ENCODE measurements at places on chromosomes 5 and 9.

DNA sequence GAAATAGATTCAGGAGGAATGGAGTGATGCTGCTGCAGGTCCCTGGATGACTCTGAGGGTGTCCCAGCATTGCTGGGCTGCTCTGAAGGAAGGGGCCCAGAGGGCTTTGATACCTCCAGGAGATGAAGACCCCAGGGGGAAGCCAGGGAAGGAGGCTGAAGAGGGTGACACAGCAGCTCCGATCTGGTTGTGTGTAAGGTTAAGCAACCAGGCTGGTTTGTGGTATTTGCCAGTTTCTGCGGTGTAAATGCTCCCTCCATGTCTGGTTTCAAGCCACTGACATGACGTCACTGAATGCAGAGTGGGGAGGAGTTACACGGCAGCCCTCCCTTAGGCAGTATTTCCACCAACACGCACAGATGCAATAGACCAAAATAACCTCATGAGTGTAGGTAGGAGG is 40.0 kb upstream of the ORM1 start:
- no peak for DNase-seq

- peak; percentile 17 for DNase-seq
Observed at GRCh38 chr9:1460143-1460769, 410.1 kb downstream of the DMRT2 start.

GRCh38 chr5:91438871-91439270 is 55.8 kb upstream of the ARRDC3 start:
- no peak for DNase-seq

DNA sequence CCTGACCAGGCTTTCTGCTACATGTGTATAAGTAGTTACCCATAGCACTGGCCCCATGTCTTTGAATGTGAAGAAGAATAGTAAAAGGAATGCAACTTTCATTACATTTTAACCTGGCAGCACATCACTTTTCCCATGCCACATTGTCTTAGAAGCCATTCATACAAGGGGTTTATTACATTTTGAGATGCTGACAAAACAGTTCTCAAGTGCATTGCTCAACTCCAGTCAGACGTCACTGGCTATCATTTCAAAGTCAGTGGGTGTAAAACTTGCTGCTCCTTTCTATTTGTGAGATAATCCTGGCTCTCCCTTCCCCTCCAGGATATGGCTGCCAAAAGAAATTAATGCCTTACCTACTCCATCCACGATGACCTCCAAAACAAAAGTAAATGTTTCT is 97.0 kb upstream of the VCAN start:
- no peak for DNase-seq

- no peak for DNase-seq
Observed at GRCh38 chr5:171945066-171945465, 61.4 kb downstream of the FBXW11 start.

GRCh38 chr5:81021951-81022687 is 62.0 kb downstream of the RASGRF2 start:
- no peak for DNase-seq

DNA sequence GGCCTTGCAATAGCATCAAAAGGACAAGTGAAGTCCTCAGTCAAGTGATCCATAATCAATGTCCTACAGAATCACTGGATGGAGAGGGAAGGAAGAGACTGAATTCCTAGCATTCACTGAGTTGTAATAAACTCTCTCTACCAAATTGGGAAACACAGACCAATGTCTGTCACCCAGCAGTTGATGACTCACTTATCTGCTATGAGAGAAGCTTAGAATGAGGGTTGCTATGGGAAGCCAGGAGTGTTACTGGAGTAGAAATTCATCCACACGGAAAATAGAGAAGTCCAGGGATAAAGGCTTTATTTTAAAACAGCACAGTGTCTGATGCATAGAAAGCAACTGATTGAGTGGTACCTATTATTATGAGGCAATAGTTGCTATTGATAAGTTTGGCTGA is 407.4 kb downstream of the BRINP1 start:
- DNase-seq, result no peak
